Kidney (tissue), 22 donors: ENCODE measurements at places on chromosomes 11 and 22.

DNA sequence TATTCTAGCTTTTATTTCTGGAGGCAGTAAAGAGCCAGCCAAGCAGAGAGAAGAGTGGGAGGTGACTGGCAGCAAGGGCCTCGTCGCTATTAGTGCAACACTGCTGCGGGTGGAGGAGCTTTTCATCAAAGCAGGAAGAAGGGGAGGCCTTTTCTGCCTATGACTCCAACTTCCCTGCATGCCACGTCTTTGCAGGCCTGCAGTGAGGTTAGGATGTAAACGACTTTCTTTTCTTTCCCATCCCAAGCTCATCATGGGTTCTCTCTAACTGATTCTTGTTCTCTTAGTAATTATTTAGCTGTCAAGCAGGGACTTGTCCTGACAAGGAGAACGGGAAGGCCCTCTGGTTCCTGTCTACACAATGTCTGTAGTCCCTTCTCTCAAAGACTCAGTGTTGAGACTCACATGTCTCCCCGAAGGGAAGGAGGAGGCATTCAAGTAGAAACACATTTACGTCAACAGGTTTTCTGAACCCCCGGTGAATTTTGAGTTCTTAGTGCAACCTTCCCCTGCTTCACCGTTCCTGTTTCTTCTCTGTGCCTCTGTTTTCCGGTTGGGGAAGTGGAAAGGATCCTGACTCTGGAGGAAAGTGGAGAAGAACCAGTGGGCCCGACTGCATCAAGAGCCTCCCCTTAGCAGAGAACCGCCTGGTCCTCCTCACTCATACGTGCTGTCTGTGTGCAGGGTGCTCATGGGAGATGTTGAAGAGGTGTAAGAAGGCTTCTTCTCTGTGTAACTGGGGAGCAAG, 56.9 kb downstream of the PACS1 start:
- DNase-seq = peak; percentile 58

GRCh38 chr11:19398772-19399527, 158.2 kb upstream of the E2F8 start:
- DNase-seq = peak; percentile 10

DNA sequence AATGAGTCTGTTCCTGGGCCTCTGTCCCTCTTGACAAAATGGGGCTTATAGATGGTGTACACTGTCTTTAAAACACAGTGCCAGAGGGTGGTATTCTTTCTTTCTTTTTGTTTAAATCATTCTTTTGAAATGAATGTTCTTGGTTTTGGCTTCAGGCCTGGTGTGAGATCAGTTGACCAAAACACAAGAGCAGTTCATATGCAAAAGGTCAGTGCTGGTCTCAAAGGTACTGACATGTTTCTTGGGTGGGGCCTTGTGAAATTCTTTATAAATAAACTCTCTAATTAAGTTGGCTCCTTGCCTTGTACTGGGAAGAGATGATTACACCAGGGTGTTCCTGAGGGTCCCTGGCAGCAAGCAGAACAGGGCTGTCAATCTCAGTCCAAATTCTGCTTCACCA, 110.0 kb downstream of the FBXO7 start:
- DNase-seq = no peak

DNA sequence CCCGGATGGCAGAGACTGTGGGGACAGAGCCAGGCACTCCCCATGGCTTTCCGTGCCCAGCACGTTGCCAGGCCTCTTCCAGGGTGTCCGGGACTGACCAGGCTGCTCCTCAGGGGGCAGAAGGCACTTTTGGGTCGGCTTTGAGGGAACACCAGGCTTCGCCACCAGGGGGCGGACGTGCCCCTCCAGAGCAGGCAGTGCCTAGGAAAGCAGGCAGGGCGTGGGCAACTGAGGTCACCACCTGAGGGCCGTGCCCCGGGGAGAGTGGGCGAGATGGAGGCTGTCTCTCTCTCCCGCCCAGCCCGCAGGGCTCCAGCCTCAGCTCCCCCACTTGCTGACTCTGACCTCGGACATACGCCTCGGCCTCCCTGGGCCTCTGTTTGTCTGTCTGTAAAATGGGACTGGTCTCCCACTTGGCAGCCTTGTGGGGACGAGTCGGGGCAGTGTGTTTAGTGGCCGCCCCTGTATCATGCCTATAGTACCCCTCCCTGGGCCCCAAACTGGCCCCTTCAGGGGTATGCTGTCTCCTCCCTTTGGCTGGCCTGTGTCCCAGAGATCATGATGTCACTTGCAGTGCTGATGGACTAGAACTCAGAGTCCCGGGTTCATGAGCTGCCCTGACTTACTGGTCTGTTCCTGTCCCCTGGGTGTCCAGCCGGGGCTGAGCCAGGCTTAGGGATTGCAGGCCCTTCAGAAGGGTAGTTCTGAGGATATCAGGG, 4.4 kb upstream of the PRR5 start:
- DNase-seq = peak; percentile 76

- DNase-seq = no peak
These were observed 19.4 kb upstream of the P2RY2 start for GRCh38 chr11:73198677-73199076.

DNA sequence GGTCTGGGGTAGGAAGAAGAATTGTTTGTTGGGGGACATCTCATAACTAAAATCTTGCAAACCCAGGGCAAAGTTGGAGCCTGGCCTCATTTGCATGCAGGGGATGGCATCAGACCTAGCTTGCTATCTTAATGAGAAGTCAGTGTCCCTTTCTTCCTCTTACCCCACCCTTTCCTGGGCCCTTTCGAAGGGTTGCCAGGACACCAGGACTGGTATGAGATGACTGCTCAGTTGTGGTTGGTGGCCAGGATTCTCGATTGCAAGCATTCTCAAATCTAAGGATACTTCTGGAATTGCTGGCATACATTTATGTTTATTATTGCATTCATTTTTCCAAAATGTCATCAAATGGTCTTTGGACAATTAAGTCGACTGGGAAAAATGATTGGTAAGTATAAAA, 131.0 kb downstream of the SLC1A2 start:
- no peak for DNase-seq

DNA sequence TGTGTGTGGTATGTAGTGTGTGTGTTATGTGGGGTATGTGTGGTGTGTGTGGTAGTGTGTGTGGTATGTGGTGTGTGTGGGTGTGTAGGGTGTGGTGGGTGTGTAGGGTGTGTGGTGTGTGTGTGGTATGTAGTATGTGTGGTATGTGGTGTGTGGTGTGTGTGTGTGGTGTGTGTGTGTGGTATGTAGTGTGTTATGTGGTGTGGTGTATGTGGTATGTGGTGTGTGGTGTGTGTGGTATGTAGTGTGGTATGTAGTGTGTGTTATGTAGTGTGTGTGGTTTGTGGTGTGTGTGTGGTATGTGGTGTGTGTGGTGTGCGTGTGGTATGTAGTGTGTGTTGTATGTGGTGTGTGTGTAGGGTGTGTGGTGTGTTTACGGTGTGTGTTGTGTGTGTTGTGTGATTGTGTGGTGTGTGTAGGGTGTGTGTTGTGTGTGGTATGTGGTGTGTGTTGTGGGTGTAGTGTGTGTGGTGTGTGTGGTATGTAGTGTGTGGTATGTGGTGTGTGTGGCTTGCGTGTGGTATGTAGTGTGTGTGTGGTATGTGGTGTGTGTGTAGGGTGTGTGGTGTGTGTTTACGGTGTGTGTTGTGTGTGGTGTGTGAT, 4.2 kb upstream of the PPP6R2 start:
- DNase-seq = no peak

DNA sequence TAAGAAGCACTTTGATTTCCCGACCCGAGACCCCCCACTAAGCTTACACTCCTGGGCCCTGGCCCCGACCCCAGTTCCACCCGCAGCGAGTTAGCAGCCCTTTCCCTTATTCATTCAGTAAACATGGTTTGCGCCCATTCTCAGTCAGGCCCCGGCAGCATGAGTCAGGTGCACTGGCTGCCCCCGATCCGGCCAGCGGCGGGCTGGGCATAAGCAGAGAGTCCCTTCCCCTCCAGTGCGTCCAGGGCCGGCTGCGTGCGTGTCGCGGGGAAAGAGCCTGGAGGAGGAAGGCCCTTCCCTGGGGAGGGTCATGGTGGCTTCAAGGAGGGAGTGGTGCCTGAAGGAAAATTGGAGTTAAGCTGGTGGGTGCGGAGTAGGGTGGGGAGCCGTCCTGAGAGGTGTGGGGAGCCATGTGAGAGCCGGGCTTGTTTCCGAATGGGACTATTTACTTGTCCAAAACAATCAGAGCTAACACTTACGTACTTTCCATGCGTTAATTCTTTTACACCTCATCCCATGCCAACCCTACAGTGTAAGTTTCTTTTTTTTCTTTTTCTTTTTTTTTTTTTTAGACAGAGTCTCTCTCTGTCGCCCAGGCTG, 657 bp downstream of the IGHMBP2 start:
- peak; percentile 50 for DNase-seq

- DNase-seq = no peak
These were observed 9.4 kb downstream of the DRAP1 start for GRCh38 chr11:65928667-65929066.

GRCh38 chr22:38108561-38109319, 1.7 kb downstream of the BAIAP2L2 start:
- peak; percentile 49 for DNase-seq

DNA sequence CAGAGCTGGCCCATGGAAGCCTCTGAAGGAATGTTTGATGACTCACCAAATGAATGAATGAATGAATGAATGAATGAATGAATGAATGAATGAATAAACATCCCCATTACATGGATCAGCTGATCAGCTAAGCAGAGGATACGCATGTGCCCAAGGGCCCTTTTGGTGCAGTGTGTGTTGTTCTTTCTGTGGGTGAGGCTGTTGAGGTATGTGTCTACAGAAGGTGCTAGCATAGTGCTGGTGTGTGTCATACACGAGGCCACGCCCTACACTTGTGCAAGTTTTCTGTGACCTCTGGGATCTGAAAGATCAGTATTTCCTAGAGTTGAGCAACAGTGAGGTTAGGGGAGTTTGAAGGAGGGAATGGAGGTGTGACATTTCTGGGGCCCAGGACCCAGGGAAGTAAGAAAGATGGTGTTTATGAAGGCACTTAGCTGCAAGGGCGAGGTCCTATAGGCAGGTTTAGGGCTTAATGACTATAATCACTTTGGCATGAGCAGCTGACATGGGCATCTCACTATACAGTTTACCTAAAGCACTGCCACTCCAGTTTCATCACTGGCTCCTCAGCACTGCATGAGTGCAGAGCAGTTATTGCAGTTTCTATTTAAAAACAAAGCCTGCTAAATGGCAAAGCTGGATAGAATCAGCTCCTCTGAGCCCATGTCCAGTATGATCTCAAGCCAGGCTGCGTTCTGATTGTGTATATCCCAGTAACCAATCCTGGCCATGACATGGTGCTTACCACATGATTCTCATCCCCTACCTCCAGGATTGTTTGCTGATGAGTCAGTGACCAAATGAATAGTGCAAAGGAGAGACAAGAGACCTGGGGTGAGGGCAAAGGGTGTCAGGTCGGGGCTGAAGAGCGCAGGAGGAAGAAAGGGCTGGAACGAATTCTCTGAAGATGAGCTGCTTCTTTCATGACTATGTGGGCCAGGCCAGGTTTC, 36.4 kb upstream of the E2F8 start:
- DNase-seq = no peak
